ENCODE measurements at places on chromosomes 4 and X.

DNA sequence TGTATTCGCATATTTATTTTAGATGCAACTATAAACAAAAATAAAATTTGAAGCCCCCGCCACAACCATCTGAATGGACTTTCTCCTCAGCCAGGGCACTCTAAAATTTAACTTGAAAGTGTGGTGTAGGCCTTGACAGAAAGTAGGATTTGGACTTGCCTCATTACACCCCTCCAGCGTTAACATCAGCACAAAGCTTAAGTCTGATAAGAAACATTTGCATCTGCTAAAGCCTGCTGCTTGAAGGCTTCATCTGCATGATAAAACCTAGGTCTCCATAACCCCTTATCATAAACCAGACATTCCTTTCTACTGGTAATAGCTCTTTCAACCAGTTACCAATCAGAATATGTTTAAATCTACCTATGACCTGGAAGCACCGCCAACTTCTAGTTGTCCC is 1046.5 kb downstream of the FAT4 start:
- no peak for DNase-seq

DNA sequence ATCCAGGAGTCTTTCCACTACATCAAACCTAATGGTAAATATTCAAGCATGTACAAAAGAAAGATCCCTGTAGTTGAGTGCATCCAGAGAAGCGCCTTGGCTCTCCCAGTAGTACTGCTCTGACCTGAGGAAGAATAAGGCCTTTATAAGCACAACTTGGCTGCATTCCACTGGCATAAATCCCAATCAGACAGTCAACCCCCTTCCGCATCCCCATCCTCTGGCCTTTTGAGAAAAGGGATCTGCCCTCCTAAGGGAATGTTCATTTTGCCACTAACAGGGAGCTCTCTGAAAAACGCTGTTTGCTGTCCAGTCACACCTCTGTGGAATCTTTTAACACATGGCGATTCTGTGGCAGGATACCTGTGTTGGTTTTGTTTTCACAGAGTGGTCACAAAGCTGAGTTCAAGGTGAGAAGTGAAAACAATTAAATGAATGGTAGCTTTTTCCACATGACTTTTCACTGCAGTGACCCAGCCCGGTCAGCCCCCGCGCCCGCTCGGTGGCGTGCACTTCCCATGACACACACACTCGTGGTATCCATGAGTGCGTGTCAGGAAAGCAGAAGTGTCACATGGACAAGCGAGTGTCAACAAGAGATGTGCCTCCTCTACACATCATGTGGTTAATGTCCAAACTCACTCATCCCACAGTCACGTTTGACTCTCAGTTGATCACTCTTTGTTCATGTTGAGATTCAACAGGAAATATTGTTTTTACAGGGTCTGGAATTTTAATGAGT is 112.2 kb upstream of the ENPP6 start:
- DNase-seq = no peak

DNA sequence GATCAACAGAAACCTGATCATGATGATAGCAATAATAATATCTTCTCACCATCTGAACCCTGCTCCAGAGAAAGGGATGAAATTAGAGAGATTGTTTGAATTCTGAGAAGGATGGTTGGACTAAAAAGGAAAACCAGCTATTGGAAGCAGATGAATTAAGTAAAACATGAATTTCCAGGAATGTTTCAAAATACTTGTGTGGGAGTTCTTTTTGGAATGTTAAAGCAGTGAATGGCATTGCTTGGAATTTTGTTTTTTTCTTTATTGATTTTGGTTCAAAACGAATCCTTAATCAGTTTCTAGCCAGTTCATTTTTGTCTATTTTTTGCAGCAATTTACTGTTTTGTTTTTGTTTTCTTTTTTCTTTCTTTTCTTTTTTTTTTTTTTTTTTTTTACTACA is 150.3 kb downstream of the NHS start:
- no peak for DNase-seq

GRCh38 chrX:111928456-111928855 is 52.5 kb downstream of the TRPC5OS start:
- DNase-seq = no peak
